Activated effector memory CD4-positive, alpha-beta T cell treated with anti-CD3 and anti-CD28 coated beads, Interleukin-2, amount 50 U/mL, for 16 hours (primary cell): ENCODE measurements at places on chromosomes 2 and 18.

DNA sequence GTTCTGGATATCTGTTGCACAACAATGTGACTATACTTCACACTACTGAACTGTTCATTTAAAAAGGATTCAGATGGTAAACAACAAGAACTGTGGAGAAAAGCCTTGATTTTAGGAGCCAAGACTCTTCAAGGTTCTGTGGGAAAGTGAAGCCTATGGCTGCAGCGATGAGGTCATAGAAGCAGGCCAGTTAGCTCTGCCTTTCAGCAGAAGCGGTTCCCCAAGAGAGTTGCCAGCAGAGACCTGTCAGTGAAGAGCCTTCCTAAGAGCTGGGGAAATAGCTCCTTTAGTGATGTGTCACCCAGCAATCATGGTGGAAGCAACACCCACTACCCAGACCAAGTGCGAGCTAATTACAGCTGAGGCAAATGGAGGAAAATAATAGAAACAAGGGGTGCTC is 346.5 kb upstream of the ETAA1 start:
- DNase-seq = no peak

GRCh38 chr18:1017227-1018058 is 112.8 kb downstream of the ADCYAP1 start:
- no peak for DNase-seq

DNA sequence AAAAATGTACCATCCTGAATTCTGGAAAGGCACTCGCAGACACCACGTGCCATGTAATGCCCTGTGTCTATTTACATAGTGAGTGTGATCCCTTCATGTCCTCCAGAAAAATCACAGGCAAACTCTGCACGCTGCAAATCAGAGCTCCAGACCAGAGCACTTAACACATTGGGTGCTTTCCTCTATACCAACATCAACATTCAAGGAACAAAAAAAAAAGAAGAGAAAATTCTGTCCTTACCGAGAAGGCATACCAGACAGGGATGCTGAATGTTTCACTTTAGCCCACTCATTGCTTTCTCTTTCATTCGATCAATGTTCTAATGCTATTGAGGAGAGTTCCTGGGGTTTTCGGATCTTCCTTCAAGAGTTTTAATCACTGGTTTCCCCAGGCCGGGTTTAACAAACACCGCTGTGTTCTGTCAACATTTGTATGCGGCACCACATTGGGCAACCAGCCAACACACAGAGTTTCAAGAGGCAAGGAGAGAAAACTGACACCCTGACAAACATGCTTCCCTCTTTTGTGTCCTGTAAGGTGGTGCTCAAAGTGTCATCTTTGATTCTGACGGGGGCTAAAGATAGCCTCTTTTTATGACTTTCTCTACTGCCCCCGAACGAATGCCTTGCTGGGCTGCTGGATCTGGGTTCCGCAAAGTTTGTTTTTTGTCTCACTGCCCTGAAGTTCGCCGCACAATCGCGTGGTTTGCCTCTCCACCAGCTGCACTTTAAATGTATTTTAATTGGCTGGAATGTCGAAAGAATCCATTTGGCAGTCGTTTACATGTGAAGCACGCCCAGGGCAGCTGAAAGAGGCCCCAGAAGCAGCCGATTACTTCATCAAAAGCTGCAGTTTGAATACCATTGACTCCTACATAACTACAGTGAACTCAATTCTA is 106.4 kb upstream of the NCKAP5 start:
- no peak for DNase-seq

DNA sequence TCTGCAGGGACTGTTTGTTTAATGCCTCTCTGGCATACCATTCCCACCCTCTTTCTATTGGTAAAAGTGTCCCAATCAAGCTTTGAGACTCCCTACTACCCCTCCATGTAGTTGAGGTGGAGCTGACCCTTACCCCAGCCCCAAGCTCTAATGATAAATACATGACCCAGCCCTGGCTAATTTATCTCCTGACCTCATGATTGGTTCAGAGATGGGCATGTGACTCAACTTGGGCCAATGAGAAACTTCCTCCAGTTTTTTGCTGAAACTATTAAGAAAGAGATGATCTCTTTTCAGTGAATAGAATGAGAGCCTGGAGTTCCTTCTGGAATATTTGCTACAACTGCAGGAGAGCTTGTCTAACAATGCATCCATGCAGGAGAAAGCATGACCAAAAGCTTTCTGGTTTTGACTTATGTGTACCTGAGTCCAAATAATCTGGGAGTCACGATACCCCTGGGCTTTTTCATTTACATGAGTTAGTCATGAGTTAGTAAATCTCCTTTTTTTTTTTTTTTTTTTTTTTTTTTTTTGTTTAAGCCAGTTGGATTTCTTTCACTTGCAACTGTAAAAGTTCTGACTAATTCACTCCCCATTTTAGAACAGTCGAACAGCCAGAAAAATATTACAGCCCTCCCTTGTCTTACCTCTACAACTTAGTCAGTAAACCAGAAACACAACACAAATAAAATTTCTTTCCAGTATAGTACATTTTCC is 66.5 kb upstream of the TLK1 start:
- DNase-seq = no peak

DNA sequence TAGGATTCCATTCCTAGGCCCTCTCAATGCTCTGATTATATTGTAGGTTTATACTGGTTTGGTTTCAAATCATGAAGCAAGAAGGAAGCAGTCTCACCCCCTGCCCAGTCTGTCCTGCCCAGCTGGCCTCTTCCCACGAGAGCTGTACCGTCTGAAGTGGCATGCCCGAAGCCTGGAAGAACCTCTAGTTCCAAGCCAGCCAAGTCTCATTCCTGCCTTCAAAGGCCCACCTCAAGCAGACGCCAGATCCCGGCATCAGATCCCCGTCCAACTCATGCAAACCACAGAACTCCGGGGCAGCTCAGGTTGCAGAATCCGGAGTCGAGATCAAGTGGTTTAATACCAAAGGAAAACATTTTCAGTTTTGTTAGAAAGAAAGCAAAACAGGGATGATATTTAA is 234.4 kb downstream of the LPIN1 start:
- no peak for DNase-seq

- DNase-seq = no peak
These were observed 103.9 kb downstream of the EVA1A start for GRCh38 chr2:75456825-75457224.

- no peak for DNase-seq
These were observed 172.6 kb upstream of the BCL2L11 start for GRCh38 chr2:110948027-110948674.

GRCh38 chr2:195470622-195471021 is 186.4 kb upstream of the SLC39A10 start:
- no peak for DNase-seq

- no peak for DNase-seq
These were observed 90.1 kb upstream of the MCFD2 start for GRCh38 chr2:47005687-47006086.

GRCh38 chr2:160701822-160702221 is 208.2 kb upstream of the RBMS1 start:
- DNase-seq = no peak

GRCh38 chr2:8543383-8544170 is 138.3 kb upstream of the ID2 start:
- DNase-seq = peak; percentile 89

GRCh38 chr2:134253117-134253704 is 661 bp upstream of the MGAT5 start:
- DNase-seq = no peak

DNA sequence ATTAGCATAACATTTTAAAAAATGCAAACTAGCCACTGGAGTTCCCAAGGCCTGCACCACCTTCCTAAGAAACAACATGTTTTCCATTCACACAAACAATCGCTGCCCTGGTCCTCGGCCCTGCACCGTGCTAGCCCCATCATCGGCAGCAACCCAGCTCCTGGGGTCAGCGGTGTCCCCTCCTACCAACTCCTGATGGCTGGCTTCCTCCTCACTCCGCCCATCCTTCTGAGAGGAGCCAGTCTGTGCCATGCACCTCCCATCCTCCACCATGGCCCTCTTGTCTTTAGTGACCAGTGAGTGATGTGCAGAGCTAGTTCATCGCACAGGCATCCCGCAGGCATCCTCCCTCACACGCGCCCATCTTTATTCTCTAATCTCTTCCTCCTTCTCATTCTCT is 81.9 kb downstream of the LONRF2 start:
- DNase-seq = no peak

- DNase-seq = no peak
These were observed 272.5 kb downstream of the DSEL start for GRCh38 chr18:67243799-67244587.

- DNase-seq = peak; percentile 67
These were observed 24.0 kb upstream of the ITGB6 start for GRCh38 chr2:160224060-160224459.

- no peak for DNase-seq
These were observed 52.8 kb upstream of the TGIF1 start for GRCh38 chr18:3397031-3397750.

GRCh38 chr18:44536046-44536445 is 144.6 kb upstream of the SETBP1 start:
- DNase-seq = no peak

GRCh38 chr2:199704358-199705238 is 146.4 kb downstream of the FTCDNL1 start:
- DNase-seq = no peak

DNA sequence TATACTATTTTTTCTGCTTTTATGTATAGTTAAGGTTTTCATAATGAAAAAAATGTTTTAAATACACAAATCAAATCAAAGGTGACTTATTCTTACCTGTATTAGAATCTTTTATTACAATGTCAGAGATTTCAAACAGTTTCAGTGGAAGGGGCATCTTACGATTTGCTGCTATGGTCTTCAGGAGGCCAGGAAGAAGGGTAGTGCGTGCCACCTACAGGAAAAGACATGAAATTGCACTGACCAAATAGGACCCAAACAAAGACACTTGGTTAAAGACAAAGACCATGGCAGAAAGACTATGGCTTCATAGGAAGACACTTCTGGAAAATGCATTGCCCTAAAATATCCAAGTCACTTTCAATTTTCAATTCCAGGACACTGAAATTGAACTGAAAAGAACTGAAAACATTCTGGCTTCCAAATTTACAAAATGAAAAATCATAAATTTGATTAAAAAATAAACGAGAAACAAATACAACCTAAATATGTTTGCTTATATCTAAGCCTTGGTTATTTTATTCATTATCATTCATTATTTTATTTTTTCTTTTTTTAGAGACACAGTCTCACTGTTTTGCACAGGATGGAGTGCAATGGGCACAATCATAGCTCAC is 42.1 kb downstream of the FARSB start:
- DNase-seq = no peak

DNA sequence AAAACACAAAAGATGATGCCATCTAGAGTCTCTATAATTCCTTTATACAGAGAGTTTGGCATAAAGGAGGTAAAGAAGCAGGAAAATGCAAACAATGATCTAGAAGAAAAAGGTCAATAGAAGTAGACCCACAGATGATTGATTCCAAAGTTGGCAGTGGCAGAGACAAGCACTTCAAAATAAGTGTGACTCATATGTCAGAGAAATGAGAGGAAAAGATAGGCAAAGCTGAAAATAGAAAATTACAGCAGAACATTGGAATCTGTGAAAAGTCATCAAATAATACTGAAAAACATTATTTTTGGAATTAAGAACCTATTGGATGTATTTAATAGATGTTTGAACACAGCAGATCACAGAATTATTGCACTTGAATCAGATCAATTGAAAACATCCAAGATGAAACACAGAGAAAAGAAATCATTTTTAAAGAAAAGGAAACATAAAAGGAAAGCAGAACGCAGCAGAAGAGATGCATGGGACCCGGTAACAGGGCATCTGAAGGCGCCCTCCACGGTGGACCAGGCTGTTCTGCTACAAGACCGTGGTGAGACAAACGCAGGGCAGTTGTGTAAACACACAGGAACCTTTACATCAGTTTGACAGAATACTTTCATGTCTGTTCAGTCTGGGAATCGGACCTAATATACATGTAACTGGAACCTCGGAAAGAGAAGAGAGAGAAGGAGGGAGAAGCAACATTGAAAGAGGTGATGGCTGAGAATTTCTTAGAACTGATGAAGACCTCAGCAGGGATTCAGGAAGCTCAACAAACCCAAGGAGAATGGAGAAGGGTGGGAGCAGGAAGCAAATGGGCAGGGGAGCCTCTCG is 74.6 kb upstream of the GPC1 start:
- DNase-seq = no peak

GRCh38 chr2:118705032-118705431 is 142.4 kb downstream of the EN1 start:
- DNase-seq = no peak

DNA sequence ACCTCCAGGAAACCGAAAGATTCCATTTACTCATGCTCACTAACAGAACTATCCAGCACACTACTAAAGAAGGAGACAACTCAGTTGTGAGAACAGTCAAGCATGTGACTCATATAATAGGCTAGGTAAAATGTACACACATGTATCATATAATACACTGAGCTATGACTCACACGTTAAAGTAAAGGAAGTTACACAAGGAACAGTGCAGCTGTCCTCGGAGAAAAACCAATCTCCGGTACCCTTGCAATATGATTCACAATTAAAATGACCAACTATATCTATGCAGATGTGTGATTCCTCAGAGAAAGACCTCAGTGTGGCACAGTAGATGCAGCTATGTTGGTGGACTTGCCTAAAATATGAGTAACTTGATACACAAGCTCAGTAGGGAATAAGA is 76.5 kb downstream of the STRN start:
- DNase-seq = no peak

GRCh38 chr2:172211512-172211911 is 108.8 kb upstream of the DLX2 start:
- DNase-seq = no peak

- DNase-seq = no peak
These were observed 141.4 kb downstream of the MBP start for GRCh38 chr18:76991021-76991688.

DNA sequence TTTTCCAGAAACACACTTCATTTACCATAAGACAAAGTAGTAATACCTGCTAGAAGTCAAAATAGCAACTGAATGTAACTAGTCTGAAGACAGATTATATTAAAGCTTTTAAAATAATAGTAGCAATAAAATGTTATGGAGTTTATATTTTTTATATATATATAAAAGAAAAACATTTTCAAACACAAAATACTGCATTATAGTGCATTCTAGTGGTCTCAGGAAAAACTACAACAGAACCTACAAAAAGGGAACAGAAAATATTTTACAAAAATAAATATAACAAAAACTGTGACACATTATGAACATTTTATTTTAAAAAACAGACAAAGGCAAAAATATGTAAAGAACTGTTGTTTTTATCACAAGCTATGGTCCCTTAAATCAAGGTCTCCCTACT is 48.0 kb downstream of the STRN start:
- no peak for DNase-seq

GRCh38 chr2:18149660-18150246 is 271.3 kb downstream of the KCNS3 start:
- DNase-seq = no peak
